Omental fat pad (tissue), 4 donors: ENCODE measurements at places on chromosomes 16 and 17. TPM values are rescaled to one million over a fixed set of nuclear protein-coding genes. Genes with fewer than 3 reads are reported as not detected.

DNA sequence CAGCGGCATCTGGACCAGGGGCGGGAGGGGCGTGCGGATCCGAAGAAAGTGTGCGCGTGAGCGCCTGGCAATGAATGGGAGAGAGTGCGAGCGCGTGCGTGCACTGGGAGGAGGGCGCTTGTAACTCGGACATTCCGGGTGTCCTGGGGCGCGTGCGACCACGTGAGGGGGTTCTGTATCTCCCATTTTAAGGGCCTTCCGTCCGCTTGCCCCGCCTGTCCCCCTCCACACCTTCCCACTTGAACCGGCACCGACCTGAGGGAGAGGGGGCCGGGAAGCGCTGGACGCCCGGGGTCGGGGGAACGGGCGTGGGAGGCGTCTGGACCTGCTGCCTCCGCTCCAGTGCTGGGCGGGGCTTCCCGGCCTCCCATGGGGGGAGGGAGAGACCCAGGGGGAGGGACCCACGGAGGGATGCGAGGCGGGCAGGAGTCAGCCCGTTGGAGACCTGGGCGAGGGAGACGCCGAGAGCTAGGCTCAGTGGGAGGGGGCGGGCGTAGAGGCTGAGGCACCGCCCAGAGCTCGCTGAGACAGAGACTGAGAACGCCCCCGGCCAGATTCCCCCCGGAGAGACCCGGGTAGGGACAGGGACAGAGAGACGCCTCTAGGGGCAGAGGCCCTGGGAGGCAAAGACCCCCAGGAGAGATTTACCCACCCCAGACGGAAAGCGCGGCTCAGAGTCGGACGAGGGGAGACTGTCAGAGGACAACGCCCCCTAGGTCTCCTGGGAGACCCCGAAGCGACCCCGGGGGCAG, at the start of gene KREMEN2:
TSS of gene KREMEN2 (plus strand) at position 553 of the 752 bp plus-strand sequence. CDS start 246 bp downstream, outside the sequence.
- no peak for DNase-seq

DNA sequence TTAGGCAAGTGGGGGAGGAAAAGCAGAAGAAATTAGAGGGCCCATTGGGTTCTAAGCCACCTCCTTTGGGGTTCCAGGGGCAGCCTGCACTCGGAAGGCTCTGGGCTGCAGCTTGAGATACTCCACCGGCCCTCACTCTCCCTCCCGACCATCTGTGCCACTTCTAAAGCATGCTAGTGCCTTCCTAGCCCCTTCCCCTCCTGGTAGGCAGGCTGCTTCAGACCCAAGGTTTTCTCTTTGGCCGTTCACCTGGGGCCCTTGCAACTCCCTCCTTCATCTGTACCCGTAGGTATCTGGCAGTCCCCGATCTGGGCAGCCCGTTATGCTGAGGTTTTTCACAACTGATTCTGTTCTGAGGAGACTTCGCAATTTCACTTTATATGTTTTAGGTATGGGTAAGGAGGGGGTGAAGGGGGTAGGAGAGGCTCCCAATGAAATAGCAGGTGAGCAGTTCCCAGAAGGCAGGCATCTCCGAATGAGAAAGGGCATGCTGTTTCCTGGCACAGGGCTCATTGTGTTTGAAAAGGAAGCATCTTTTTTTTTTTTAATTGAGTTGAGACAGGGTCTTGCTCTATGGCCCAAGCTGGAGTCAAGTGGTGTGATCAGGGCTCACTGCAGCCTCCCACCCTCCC, 98.7 kb downstream of the RAB11FIP4 start:
- DNase-seq, result no peak

DNA sequence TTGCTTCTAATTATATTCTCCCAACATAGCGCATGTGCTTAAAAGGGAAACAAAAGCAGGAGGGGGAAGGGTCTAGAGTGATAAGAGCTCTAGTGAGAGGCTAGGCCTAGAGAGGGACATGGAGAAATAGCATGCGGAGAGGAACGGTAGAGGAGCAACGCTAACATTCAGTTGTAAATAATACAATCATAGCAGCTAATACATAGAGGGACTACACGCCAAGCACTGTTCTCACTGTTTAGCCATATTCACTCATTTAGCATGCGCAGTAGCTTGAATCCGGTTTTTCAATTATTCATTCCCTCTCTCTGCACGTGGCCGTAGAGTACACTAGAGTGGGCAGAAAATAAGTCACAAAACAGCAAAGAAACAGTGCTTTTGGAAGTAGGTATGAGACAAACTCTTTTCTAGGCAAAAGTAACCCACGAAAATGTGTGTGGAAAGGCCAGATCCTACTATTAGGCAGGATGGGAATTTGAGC, 1.7 kb upstream of the ALOX12 start:
- DNase-seq, result no peak

DNA sequence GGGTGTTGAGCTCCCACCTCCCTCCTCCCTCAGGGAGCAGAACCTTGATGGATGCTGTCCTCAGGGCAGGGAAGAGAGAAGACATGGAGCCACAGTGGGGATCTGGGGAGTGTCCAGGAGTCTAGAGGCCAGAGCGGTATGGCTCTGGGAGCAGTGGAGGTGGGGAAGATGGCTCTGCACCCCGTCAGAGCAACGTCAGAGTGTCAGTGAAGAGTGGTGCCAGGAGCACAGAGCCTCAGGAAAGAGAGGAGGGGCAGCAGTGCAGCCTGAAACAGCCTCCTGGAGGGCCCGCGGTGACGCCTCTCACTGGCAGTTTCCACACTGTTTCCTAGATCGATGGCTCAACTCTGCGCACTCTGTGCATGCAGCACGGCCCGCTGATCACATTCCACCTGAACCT, 23.2 kb upstream of the SLC5A11 start:
- DNase-seq, result no peak

GRCh38 chr16:75229172-75230031, 10.6 kb downstream of the CTRB1 start:
- no peak for DNase-seq

GRCh38 chr17:72782985-72783701, 309.3 kb downstream of the SLC39A11 start:
- DNase-seq, result no peak

GRCh38 chr16:82899731-82900450, 273.1 kb downstream of the CDH13 start:
- no peak for DNase-seq

C16orf89 gene
- 9.0 TPM for total RNA-seq

DNA sequence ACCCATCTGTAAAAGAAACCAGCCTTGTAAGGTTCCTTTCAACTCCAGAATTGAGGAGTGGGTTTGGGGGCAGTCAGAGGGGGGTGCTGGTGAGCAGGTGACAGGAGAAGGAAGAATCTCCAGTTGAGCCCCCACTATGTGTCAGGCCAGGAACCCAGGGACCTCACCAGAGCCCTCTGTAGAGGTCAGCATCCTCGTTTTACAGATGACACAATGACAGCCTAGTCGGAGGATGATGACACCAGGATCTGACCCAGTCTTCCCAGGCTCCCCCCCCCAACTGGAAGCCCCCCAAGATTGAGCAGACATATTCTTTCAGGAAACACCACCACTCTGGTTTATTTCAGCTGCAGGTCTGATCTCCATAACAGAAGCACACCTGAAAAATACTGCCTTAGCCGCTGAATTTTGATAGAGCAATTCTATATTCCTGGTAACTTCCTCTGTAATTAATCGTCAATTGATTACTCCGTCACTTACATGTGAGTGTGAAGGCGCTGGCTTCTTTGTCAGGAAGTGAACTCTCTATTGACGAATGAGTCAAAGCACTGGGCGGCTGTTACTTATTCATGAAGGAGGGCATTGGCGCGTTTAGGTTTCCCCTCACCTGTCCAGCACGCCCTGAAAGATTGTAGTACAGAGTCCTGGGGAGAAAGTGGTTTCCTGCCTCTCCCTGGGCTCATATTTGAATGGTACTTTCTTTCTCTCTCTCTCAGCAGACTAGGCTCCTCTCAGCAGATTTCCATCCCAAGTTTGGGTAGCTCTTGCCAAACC, 21.2 kb downstream of the SOCS3 start:
- no peak for DNase-seq

DNA sequence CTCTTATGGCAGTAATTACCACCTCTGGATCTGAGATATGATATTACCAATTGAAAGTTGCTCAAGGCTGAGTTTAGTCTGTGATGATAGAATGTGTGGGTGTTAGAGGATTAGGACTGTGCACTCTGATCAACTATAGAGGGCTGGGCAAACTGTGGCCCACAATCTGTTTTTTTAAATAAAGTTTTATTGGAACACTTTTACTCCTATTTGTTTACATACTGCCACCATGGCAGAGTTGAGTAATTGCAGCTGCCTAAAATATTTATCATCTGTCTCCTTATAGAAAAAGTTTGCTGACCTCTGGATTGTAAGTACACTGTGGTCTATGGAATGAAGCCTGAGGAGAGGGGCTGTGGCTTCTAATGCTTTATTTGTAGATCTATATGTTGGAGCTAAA, 71.5 kb upstream of the N4BP1 start:
- DNase-seq, result no peak

PIRT gene
- total RNA-seq, result 0.09 TPM

- DNase-seq, result no peak
Measured at GRCh38 chr16:79380995-79381602, 219.4 kb downstream of the MAF start.

CHD9NB gene
- 0.48 TPM for total RNA-seq

TAF15 gene
- 76.8 TPM for total RNA-seq

ZNF747 gene
- total RNA-seq, result 7.7 TPM

DNA sequence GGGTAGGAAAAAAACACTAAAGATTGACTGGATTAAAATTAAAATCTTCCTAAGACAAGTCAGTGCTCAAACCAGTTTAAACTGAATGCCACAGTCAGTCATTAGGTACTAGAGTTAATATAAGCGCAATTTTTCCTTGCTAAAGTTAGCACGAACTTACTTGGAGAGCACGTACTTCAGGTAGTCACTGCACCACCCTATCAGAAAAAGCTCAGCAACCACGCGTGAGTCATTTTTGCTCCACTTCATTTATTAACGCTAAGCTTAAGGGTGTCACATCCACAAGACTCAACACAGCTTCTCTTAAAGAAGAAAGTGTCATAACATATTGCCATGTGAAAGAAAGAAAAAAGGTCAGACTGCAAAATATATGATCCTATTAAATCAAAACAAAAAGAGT, 53.1 kb downstream of the TEX2 start:
- DNase-seq, result no peak

- DNase-seq, result no peak
Measured at GRCh38 chr16:16111639-16112038, 111.7 kb downstream of the ABCC6 start.

SMTNL2 gene
- 2.9 TPM for total RNA-seq

GRCh38 chr17:40828454-40829044, 6.1 kb upstream of the KRT10 start:
- DNase-seq, result no peak

DNA sequence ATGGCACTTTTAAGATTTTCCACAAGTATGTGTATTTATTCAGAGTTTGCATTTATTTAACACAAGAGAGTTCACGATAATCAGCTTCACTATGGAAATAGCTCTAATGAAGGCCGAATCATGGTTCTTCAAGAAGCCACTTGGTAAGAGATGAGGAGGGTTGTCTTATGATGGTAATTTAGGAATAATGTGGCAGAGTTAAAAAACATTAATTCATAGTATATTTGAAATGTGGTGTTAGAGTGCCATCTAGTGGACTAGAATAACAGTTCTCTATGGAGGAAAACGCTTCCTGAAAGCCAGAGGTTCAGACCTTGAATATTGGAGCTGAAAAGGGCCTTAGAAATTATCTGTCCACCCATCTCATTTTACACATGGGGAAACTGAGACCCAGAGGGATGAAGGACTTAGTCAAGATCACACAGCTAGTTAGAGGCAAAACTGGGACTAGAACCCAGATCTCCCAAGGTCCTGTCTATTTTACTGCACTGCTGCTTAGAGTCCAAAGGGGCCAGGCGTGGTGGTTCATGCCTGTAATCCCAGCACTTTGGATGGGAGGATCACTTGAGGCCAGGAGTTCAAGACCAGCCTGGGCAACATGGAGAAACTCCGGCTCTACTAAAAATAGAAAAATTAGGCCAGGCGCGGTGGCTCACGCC, 33.8 kb upstream of the KPNB1 start:
- no peak for DNase-seq

DNA sequence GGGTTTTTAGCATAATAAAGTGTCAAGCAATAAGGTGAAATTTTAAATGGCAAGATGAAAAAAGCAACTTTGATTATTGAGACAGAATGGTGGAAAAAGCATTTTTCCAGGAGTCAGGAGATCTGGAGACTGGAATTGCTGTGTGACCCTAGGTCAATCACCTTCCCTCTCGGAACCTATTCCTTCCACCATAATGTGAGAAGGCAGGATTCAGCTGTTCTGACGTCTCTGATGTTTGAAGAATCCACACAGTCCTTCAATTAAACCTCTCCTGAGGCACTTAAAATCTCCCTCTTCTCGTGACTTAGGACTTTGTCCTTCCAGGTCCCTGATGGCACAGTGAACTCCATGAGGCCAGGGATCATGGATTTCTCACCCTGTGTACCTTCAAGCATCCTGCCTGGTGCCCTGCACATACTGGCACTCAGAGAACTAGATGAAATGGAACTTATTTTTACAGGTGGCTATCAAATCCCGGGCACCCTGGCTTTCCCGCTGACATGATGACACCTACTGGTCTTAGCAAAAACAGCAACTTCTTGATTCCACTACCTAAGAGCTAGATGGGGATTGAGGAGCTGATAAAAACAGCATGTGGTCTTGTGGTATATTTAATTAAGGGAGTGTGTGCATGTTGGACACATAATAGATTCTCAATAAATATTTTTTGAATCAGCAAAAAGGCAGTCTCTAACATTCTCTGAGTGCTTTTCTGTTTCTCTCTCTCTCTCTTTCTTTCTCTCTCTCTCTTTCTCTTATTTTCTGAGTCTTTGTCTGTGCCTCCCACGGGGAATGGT, 2.3 kb upstream of the CCDC182 start:
- DNase-seq, result no peak

DNA sequence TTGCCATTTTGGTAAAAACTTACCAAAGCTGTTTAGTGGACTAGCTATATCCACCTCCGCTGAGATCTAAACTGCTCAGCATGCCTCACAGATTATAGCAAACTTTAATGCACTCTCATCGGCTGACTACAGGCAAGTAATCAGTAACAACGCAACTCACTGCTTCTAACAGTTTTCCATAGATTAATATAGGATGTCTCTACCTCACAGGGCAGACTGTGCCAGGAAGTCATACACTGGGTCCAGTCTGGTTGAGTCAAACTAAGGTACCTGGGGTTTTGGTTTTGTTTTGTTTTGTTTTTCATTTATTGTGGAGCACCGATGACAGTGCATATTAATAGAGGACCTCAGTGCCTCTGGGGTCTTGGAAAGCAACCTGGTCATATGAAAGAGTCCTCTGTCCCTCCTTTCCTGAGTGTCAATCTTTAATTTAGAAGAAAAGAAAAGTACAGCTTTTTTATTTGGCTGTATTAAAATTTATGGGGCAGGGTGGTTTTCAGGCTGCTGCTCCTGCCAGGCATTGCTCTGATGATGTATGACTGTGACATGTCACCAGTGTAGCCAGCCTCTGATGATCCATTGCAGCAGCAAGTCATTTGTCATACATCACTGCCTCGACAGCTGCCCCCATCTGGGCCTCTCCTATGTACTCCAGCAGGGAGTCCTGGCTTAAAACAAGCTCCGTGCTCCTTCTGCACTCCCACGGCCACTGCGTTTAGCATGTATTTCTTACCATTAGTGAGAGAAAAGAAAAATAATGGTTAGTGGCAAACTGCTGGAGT, 854.1 kb downstream of the KCNJ2 start:
- DNase-seq, result no peak

- DNase-seq, result no peak
Measured at GRCh38 chr16:79181419-79181818, 419.1 kb downstream of the MAF start.

CBX2 gene
- total RNA-seq, result 5.2 TPM

- DNase-seq, result no peak
Measured at GRCh38 chr17:41667280-41668041, 21.2 kb upstream of the EIF1 start.

GRCh38 chr17:57104461-57105175, 19.6 kb downstream of the AKAP1 start:
- DNase-seq, result no peak

- DNase-seq, result no peak
Measured at GRCh38 chr16:72367851-72368250, 195.9 kb upstream of the PMFBP1 start.
